ENCODE measurements at places on chromosomes 16 and 17.

GRCh38 chr16:56493126-56493525, 26.7 kb downstream of the BBS2 start:
- no peak for DNase-seq

GRCh38 chr16:8961811-8962390, 1.8 kb downstream of the USP7 start:
- no peak for DNase-seq

DNA sequence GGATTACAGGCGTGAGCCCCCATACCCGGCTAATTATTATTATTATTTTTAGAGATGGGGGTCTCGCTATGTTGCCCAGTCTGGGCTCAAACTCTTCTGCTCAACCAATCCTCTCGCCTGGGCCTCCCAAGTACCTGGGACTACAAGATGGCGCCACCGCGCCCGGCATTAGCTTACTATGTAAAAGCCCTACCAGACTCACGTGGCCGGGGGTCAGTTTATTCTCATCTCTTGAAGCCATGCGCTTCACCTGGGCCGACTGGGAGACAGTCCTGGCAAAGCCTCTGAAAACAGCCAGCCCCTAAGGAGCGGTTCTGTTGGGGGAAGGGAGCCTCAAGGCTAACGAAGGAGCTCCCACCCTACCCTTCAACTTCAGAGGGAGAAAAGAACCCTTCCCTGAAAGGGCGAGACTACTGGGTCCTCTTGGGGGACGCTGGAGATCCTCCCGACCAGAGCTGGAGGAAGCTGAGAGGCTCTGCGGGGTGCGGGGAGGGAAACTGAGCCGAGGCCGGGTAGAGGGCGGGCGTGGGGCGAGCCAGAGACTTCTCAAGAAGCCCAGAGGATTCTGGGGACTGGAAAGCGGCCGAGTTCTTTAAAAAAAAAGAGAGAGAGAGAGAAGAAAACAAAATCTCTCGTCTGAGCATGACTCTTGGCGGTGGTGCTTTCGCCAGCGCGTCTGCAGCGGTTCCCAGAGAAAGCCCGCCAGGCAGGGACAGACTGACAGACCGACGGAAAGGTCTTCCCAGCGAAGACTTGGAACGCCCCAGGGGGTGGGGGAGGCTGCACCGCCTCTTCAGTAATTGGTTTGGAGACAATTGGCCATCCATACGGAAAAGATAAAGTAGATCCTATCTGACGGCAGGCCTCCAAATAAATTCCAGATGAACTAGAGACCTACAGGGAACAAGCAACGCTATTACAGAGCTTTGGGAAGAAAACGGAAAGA, 5.6 kb upstream of the TUBG2 start:
- DNase-seq, result no peak

GRCh38 chr16:35746963-35747657, 2287.7 kb downstream of the TP53TG3F start:
- DNase-seq, result no peak

- no peak for DNase-seq
These were observed 36.3 kb downstream of the MARF1 start for GRCh38 chr16:15606518-15607220.

DNA sequence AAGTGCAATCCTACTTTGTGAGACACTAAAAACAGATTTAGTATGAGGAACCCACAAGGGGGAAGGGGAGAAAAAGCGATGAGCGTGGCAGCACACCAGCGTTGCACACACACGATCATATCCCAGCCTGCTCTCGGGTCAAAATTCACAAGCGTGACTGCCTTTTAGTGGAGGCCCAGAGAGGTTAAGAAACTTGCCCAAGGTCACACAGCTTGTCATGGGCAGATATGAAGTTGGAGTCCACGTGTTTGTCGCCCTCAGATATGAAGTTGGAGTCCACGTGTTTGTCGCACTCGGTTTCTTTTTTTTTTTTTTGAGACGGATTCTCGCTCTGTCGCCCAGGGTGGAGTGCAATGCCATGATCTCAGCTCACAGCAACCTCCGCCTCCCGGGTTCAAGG, 58.3 kb downstream of the TIMM22 start:
- no peak for DNase-seq

DNA sequence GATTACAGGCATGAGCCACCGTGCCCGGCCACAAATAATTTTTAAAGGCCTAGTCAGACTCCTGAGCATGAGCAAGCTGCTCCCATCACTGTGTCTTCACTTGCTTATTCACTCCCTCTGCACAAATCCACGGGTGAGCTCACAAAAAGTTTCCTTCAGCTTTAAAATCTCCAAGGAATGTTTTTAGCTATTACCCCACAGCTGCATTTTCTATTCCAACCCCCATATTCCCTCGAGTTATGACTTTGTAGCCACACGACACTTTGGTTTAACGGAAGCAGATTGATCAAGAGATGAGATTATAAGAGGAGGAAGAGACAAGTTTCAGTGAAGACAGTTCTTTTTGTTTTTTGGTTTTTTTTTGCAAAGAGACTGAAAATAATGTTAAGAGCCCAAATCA, 49.1 kb upstream of the SLC25A19 start:
- DNase-seq, result no peak

DNA sequence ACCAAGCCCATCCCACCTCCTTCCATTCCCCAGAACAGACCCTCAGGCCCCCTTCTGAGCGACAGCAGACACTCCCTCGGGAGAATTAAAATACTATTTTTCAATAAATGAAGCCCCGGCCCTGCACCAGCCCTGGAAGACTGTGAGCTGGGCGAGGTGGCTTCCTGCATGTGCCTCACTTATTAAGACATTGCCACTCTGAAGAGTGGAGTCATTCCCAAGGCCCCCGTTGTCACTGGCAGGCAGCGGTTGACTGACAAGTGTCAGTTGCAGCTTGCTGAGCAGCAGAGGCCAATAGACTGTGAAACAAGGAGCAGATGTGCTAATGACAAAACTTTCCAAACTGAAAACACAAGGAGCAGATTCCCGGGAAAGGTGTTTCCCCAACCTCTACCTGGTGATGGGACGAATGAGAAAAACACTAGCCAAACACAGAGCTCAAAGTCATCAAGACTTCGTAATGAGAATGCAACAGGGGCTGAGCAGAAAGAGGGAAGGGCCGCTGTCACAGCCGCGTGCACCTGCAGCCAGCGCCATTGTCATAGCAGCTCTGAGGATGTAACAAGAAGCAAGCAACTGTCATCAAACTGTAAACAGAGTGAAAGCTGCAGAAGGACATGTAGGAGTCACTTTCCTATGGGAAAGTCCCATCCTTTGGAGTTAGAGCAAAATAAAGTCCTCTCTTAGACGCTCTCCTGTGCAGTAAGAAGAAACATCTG, 232.1 kb downstream of the C16orf78 start:
- no peak for DNase-seq

- no peak for DNase-seq
These were observed 152.9 kb upstream of the PLCG2 start for GRCh38 chr16:81626181-81626674.

DNA sequence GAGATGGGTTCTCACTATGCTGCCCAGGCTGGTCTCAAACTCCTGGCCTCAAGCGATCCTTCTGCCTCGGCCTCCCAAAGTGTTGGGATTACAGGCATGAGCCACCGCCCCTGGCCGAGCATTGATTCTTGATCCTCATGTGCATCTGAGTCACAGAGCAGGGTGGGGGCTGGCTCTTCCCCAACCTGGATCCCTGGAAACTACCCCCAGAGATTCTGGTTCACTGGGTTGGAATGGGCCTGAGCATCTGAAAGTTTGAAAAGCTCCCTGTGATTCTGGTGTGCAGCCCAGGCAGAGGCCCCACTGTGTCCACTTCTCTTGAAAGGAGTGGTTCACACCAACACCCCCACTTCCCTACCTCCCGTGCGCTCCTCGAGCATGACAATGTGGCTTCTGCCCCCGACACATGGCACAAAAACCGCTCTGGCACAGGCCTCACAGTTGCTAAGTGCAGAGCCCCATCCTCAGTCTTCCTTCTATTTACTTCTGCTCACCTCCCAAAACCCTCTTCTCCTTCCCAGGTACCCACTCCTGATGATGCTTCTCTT, 4.6 kb downstream of the QPRT start:
- no peak for DNase-seq

- no peak for DNase-seq
These were observed 31.2 kb downstream of the CDK5R1 start for GRCh38 chr17:32517982-32518381.

DNA sequence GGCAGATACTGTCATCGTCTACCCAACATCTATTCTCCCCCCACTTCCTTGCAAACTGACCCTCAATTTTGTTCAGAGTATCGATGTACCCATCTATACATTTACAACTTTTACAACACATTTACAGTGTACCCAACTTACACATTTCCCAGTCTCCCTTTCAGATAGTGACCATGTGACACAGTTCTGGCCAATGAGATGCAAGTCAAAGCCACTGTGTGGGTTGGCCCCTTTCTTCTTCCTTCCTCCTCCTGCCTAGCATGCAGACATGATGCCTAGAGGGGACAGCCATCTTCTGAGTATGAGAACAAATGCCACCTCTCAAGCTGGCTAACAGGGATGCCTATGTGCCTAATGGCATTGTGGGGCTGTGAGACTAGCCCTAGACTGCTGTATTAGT, 11.3 kb upstream of the NFAT5 start:
- DNase-seq, result no peak

DNA sequence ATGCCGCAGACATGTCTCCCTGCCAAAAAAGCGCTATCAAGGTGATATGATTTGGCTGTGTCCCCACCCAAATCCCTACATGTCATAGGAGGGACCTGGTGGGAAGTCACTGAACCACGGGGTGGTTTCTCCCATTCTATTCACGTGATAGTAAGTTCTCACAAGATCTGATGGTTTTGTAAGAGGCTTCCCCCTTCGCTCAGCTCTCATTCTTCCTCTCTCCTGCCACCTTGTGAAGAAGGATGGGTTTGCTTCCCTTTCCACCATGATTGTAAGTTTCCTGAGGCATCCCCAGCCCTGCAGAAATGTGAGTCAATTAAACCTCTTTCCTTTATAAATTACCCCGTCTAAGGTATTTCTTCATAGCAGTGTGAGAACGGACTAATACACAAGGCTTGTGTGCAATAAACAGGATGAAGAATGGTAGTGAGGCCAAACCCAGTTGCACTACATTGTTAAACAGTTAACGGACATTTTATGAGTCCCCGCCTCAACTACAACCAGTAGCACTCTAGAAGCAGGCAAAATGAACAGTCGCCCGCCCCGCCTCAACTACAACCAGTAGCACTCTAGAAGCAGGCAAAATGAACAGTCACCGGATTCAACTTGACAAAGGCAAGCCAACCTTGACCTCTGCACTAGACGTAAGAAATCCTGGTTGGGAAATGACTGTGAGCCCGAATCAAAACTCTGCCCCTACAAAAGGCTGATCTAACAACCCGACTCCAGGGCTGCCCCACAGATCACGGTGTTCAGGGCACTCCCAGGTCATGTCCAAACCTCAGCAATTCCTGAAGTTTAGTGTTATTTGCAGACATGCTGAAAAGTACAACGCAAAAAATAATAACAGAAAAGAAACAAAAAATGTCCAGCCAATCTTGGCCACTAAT, 26.3 kb downstream of the VPS53 start:
- DNase-seq, result no peak

GRCh38 chr16:66569827-66570405, 3.7 kb downstream of the CMTM1 start:
- DNase-seq, result no peak

GRCh38 chr17:76398523-76399174, 14.2 kb downstream of the SPHK1 start:
- no peak for DNase-seq

GRCh38 chr17:21680366-21680765, 12.0 kb upstream of the KCNJ18 start:
- DNase-seq, result no peak

DNA sequence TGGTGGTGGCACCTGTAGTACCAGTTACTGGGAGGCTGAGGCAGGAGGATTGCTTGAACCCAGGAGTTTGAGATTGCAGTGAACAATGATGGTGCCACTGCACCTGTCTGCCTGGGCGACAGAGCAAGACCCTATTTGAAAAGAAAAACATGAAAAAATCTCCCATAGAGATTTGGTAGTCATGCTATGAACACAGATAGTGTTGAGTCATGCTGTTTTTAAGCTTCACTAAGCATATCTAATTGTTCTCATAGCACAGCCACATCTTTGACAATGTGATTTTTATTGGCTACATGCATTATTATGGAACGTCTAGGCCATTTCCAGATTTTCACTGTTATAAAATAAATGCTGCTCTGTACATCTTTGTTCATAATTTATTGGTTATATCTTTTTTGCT, 6.0 kb downstream of the IL34 start:
- DNase-seq, result no peak

GRCh38 chr17:69972251-69972650, 102.8 kb upstream of the KCNJ16 start:
- no peak for DNase-seq

DNA sequence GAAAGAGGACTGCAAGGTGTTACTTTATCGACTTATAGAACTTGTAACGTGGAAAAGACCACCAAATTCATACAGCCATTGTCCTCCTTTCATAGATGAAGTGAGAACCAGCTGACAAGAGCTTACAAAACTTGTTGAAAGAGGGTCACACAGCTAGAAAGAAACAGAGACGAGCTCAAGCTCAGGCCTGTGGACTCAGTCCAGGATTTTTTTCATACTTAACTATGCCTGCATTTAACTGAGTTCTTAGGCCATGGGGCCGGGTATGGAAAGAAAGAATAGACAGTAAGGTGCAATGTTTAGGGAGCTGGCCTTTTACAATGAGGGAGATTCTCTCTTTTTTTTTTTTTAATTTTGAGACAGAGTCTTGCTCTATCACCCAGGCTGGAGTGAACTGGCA, 106.1 kb downstream of the ADAMTS18 start:
- DNase-seq, result no peak

DNA sequence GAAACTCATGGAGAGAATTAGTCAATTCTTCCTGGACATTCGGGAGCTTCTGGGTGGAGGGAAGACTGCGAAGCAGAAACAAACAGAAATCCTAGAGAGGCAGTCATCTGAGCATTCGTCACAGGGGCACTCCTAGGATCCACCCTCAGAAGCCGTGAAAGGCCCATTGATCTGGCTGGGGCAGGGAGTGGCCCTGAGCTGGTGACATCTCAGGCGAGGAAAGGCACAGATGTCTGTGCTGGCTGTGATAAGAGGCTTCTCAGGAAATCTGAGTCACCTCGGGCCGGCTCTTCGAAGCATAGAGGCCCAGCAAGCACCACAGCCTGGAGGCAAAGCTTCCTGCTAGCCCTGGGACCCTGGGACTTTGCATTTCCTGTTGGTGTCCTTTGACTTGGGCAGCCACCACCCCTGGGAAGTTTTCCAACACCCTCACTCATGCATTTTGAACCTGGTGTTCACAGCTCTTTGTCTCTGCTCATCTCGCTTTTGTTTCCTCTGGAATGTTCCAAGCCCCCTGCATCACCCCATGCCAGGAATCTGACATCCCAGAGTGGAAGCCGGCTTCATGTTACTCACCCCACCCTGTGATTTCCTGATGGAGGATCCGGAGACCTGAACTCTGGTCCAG, 23.3 kb upstream of the CDRT4 start:
- DNase-seq, result no peak

DNA sequence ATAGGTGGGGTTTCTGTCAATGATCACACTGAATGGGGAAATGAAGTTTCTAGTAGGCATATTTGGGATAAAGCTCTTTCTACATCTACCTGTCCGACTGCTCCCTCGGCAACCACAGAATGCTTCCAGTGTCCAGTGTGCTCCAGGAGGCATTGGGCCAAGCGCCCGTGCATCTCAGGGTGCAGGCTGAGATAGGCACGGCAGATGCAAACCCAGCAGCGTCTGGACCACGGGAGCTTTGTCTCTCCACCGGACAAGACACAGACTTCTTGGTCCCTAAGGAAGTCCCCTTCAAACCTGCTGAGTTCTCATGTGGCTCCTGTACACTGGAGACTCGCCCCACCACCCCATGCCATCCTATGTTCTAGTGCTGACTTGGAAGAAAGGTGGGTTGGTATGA, 202.8 kb downstream of the RPTOR start:
- DNase-seq, result no peak

All from substantia nigra (tissue), 51 donors.